ENCODE measurements at places on chromosomes 12 and 14. TPM values are rescaled to one million over a fixed set of nuclear protein-coding genes. Genes with fewer than 3 reads are reported as not detected.

Gene SLC25A21
- polyA plus RNA-seq: 1.5 TPM

Gene KRT82
- not detected for polyA plus RNA-seq

Gene SLC10A1
- polyA plus RNA-seq: not detected

Gene KRT79
- polyA plus RNA-seq: 0.41 TPM

Gene OR4K14
- not detected for polyA plus RNA-seq

Gene TSPAN8
- polyA plus RNA-seq: 1.3 TPM

Gene COX8C
- 0.89 TPM for polyA plus RNA-seq

Gene HOXC13
- 0.10 TPM for polyA plus RNA-seq

Gene RILPL1
- 31.1 TPM for polyA plus RNA-seq

Gene COQ6
- 49.3 TPM for polyA plus RNA-seq

Gene LMNTD1
- polyA plus RNA-seq: not detected

Gene RCOR1
- 32.1 TPM for polyA plus RNA-seq

- DNase-seq: no peak
These were observed 424 bp downstream of the TEDC1 start for GRCh38 chr14:105491366-105491973.

GRCh38 chr12:69284131-69284530, 44.8 kb downstream of the CPSF6 start:
- peak; percentile 64 for DNase-seq

DNA sequence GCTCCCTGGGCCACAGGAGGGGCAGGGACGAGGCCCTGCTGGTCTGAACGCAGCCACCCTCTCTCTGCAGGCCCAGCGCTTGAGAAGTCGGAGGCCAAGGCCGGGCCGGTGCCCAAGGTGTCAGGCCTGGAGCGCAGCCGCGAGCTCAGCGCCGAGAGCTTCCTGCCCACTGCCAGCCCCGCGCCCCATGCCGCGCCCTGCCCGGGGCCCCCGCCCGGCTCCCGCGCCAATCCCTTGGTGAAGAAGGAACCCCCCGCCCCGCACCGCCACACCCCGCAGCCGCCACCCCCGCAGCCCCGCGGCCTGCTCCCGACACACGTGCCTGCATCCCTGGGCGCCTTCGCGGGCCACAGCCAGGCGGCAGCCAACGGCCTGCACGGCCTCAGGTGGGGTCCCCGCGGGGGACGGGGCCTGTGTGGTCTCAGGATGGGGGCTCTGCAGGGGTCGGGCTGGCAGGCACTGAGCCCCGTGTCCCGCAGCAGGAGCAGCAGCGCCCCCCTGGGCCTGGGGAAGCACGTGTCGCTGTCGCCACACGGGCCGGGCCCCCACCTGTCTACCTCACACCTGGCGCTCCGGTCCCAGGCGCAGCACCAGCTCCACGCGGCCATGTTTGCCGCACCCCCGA, 40.4 kb downstream of the LRCOL1 start:
- no peak for DNase-seq

GRCh38 chr14:100155049-100155621, 4.3 kb downstream of the DEGS2 start:
- DNase-seq: no peak

- DNase-seq: no peak
These were observed 107.4 kb downstream of the VCPKMT start for GRCh38 chr14:50008974-50009373.

DNA sequence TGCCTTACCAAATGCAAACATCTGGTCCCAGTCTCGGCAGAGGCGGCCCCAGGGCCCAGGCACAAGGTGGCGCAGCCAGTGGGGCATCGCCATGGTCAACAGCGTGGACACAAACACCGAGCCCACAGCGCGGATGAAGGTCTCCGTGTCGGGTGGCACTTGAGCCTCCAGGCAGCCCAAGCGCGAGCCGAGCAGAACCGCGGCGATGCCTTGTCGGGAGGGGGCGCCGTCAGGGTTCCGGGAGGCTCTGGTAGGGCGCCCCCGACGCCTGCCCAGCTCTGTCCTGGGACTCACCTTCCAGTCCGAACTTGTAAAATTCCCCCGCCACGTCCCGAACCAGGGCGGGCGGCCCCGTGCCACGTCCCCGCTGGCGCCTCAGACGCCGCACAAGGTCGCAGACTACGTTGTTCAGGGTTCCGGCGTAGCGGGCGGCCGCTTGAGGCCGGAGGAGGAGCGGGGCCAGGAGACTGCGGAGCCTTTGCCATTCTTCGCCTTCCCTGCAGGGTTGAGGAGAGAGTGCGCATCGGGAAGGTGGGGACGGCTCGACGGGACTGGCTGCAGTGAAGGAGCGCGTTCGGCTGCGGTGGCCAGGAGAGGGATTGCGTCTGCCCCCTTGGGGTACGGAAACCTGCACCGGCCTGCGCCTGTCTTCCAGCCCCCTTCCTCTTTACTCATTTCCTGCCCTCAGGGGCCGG, 1.7 kb downstream of the CYP27B1 start:
- no peak for DNase-seq

DNA sequence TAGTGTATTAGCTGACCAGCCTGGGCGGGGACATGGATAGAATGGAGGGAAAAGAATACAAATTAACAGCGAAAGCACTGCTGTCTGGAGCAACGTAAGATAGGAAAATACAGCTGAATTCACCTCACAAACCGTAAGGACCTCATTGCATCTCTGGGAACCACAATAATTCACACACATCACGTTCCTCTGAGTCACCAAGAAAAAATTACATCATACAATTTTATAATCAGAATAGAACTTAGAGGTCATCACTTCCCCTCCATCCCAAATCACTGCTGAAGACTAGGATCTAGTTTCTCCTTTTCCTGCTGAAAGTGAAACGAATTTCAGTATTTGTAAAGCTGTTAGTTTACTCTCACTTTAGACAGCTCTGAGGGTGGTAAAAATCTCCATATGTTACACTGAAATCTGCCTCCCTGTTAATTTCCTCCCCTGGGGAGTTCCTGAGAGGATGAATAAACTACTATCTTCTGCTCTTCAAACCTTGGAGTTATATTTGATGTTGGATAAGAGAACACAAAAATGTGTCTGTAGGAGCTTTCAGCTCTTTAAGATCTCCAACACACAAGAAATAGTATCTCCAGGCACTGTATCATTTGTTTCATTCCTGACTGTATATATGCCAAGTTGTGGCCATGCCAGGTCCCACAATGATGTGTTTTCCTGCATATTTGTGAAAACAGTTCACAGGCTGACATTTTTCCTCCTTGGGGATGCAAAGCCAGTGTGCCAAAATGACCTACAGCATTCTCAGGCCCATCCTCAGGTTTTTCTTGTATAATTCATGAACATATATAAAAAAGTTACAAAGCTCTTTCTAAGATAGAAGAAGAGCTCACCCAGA, 63.8 kb upstream of the SSTR1 start:
- no peak for DNase-seq

GRCh38 chr12:7108003-7108795, 815 bp downstream of the C1RL start:
- DNase-seq: peak; percentile 62

DNA sequence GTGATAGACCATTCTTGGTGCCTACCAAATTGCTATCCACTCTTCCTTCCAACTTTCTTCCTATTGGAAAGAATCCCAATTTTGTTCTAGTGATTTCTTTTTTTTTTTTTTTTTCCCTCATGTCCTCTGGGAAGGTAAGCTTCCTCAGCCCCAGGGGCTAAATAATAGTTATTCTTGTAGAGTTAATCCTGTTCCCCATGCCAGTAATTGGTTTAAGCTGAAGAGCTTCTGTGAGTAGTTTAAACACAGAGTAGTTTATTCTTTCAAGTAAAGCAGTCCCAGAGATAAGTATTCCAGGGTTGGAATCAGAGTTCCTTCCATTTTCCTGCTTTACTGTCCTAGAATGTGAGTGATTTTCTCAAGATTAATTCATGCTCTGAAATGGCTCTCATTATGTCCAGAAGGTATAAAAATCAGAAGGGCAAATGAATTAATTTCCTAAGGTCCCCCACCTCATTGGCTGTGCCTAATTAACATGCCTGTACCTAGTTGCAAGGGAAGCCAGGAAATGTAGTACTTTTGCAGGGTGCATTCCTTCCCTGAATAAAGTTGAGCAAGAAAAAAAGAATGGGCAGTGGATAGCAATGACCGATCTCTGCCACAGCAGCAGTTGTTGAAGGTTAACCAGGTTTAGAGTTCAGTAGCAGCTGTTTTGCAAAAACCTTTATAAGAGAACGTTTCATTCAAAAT, 97.8 kb downstream of the PLEKHA5 start:
- no peak for DNase-seq

GRCh38 chr12:65570451-65571130, 253.7 kb upstream of the HMGA2 start:
- DNase-seq: no peak

- DNase-seq: no peak
These were observed at the start of gene ZNF385A for GRCh38 chr12:54384591-54385041. TSS of gene ZNF385A (minus strand) at chr12:54384733. CDS start at chr12:54384514, 219 bp downstream.

- peak; percentile 87 for DNase-seq
These were observed 203.2 kb downstream of the ZFP36L1 start for GRCh38 chr14:68589447-68590200.

DNA sequence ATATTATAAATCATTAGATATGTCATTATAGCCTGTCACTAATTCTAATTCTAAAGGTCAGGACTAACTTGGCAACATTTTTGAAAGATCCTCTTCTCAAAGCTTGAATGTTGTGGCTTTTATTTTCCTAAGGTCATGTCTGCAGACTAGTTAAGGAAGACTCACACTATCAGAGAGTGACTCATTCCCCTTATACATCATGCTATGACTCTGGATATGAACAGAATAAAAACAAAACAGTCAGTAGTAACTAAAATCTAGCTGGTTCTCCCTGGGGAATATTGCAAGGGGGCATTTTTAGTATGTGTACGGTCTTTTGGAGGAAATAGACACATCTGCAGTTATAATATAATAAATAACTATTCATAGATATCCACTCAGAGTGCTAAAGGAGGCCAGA, 170.6 kb downstream of the SLC2A13 start:
- no peak for DNase-seq

DNA sequence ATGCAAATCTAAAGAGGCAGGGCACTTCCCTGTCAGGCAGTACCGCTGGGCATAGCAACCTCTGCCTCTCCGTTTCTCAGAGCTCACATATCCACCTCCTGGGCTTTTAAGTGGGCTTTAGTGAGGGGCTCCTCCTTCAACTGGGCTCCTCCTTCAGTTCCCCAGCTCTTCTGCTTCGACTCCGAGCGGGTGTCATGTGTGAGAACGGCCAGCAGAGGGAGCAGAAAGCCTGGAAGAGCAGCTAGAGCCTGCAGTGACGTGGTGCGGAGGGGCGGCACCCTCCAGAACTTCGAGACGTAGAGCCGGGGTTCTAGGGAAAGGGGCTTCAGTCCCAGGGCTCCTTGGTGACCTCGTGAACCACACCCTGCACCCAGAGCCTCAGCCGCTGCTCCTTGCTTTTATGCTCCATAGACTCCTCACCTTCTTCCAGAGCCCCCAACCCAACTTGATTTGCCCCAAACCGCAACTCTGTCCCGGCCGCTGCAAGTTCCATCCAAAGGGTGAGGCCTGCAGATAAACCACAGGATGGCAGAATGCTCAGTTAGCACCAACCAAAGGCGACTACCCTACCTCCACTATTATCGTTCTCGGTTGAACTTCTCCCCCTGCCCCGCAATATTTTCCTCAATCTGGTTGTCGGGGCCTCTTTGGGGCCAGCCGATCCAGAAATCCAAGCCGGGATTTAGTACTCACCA, 383 bp upstream of the GLI1 start:
- DNase-seq: peak; percentile 96

All from hindlimb muscle (tissue), 1 donor.